ENCODE measurements at places on chromosomes 1 and 21.
A peak's percentile ranks its signal among the peaks of the same experiment; 100 is the strongest.

GRCh38 chr1:92274939-92275338, 23.8 kb downstream of the GLMN start:
- no peak for DNase-seq

DNA sequence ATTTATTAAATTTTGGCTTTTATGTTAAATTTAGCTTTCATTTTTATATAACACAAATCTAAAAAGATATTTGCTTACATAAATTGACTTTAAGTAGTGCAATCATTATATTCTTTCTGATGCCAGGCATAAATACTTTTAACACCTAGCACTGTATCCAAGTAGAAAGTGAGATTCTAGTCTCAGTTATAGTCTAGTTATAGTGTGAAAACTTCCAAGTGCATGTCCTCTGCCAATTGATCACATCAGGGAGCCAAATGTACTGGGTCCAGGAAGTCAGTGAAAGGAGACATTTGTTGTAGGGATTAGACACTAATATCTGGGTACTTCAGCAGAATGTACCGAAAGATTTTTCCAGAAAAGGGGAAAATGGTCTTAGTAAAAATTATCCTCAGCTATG, 290.7 kb upstream of the ZRANB2 start:
- DNase-seq, result no peak

DNA sequence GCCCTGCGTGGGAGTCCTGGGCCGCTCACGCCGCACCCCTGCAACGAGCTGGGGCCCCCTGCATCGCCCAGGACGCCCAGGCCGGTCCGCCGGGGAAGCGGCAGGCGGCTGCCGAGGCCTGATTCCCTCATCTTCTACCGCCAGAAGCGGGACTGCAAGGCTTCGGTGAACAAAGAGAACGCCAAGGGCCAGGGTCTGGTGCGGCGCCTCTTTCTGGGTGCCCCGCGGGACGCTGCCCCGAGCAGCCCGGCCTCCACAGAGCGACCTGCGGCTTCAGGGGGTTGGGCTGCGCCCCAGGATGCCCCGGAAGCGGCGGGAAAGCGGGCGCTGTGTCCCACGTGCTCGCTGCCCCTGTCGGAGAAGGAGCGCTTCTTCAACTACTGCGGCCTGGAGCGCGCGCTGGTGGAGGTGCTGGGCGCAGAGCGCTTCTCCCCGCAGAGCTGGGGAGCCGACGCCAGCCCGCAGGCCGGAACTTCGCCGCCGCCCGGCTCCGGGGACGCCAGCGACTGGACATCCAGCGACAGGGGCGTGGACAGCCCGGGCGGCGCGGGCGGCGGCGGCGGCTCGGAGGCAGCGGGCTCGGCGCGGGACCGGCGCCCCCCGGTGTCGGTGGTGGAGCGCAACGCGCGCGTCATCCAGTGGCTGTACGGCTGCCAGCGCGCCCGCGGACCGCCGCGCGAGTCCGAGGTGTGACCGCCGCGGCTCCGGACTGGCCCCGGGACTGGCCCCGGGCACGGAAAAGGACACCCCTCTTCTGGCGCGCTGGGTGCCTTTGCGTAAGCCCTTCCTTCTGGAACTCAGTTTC, 2.7 kb downstream of the FAM110D start:
- DNase-seq, result no peak

DNA sequence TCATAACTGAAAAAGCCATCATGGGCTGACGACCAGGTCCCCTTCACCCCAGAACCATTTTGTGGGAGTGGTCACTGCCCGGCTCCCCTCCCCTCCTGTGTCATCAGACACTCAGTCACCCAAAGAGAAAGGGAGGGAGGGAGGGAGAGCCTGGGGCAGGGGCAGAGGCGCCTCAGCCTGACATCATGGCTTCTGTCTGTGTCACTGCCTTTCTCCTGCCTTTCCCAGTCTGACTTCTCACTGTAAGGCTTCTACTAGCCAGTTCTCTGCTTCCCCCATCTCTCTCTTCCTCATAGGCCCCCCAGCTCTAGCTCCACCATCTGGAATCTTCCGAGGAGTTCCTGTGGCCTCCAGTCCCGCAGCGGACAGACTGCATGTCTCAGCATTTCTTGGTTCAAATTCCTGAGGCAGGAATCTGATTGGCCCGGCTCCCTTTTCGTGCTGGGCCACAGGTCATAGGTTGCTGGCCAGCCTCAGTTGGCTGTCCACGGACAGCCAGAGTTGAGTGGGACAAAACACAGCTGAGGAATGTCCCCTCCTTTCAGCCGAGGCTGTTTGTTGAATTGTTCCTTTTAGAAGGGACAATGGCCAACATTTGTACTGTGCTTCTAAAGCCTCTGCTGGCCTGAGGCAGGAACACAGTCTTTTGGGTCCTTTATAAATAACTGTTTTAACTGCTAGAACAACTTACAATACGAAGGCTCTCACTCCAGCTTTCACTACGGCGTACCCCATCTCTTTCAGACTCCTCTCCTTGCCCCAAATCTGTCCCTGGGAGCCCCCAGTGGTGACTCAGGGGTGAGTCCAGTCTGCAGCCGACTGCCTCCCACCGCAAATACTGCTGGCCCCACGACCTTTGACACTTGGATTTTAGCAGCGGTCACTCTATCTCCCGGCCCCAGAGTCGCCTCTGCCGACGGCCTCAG, 18.7 kb upstream of the KANK4 start:
- no peak for DNase-seq

DNA sequence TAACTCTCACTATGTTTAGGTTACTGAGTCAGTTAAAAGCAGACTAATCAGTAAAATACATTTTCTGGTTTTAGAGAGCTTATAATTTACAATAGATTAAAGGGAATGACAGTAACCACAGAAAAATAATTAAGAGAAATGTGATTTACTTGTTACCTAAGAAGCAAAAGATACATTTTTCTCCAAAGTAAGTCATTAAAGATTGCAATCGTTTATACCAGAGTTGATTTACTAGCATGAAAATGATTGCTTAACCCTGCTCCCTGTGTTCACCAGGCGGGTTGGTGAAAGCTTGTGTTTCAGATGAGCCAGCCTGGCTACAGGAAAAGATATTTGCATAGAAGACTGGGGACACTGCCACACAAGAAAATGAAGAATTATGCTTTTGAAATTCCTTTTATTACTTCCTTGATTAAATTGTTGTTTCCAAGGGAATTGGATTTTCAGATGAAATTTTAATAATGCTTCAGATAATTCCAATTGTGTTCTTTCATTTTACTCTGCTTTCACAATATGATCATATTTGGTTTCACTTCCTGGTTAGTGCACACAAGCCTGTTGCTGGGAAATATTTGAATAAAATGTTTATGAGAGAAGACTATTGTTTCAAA, 27.9 kb downstream of the LRRC8B start:
- DNase-seq, result no peak

GRCh38 chr21:34227386-34227852, 136.4 kb upstream of the KCNE2 start:
- no peak for DNase-seq

- DNase-seq, result no peak
Observed at GRCh38 chr1:29803486-29803885, 567.2 kb downstream of the PTPRU start.

DNA sequence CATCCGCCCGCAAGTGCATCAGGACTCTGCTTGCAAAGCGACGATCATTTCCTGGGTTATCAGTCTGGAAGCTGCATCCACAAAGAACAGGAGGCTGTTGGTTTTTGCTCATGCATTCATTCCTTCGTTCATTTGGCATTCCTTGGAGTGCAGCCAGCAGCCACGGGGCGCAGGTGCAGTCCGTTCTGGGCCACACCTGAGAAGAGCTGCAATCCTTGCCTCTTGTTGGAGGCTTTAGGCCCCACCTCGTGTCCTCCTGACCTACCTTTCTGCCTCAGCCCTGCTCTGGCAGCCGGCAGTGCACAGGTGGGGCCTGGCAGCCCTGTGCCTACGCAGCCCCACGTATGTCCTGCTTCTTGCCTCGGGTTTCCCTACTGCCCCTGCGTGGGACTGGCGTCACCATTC, 19.6 kb upstream of the C2CD2 start:
- peak; percentile 8 for DNase-seq

- DNase-seq, result peak; percentile 69
Observed at GRCh38 chr21:17925899-17926298, 106.7 kb upstream of the C21orf91 start.

- DNase-seq, result no peak
Observed at GRCh38 chr1:214384373-214385079, 103.6 kb downstream of the SMYD2 start.

GRCh38 chr1:69483246-69483645, 84.5 kb upstream of the LRRC7 start:
- no peak for DNase-seq

DNA sequence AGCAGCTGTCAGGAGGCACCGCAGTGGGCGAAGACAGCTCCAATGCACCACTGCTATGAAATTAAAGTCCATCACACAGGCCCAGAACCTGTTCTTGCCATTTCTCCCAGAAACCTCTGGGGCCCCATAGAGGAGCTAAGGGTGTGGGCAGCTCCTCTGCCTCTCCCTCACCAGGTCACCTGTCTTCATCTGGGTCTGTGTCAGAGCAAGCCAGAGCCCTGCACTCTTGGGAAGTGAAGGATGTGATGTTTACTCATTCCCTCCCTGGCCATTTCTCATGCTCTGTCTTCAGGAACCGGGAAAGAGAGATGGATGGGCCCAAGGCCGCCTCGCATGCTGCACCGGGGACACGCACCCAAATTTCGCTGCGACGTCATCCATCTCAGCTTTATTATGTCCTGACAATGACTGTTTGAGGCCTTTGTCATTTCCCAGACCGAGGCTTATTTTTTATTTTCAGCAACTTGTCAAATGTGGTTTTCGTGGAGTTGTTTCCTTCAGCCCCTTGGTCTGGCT, 216.1 kb downstream of the NPHP4 start:
- DNase-seq, result no peak

DNA sequence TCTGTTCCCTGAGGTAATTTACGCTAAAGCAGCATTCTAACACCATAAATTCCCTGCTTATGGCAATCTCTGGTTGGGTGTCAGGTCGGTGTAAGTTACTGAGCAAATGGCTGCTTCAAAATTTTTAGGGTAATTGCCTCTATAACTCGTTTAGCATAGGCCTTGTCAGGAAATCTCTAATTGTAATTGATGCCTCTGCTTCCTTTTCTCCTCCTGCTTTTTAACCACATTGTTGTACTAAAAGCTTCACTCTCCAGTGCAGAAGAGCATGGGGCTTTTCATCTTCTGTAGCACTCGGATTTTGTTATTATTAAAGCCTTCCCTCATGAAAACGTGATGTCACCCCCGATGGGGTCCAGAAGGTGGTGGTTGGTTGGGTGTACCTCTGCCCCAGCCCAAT, 141.6 kb upstream of the NBPF11 start:
- DNase-seq, result no peak

- DNase-seq, result peak; percentile 83
Observed at GRCh38 chr1:25858906-25859789, at the start of gene AUNIP. AUNIP (minus strand) TSS chr1:25859457; CDS start chr1:25859357, 100 bp downstream.

- DNase-seq, result no peak
Observed at GRCh38 chr21:28705616-28706015, 287.1 kb downstream of the LTN1 start.

DNA sequence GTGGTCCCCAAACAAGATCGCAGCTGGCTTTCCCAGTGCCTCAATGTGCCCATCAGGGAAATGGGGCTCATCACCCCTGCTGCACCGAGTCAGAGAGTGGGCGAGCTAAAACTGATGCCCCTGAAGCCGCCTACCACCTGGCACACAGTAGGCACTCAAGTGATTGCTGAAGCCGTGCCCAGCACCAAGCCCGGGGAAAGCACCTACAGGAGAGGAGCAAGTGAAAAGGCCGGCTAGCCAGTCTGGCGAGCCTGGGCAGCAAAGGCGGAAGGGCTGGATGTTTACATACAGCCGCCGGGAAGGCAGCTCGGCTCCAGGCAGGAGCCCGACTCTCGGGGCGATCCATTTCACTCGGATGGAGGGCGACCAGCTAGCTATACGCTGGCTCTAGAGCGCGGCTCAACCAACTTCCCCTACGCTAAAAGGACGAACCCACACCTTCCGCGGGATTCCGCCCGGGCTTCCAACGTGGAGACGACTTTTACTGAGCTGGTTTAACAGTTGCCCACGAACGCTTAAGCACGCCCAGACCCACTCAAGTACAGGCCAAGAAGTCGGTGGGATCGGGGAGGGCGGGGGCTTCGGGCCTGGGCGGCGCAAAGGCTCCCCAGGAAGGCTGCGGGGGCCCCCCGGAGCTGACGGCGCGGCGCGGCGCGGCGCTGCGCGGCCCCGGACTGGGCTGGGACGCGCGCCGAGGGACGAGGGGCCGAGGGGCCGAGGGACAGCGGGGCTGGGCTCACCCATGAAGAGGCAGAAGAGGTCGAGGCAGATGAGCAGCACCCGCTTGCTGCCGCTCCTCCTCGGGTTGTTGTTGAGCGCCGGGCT, 1.0 kb downstream of the PLPP3 start:
- peak; percentile 56 for DNase-seq

GRCh38 chr1:214066936-214067335, 79.2 kb downstream of the PROX1 start:
- peak; percentile 94 for DNase-seq

- DNase-seq, result no peak
Observed at GRCh38 chr1:66571789-66572188, 37.8 kb downstream of the SGIP1 start.

DNA sequence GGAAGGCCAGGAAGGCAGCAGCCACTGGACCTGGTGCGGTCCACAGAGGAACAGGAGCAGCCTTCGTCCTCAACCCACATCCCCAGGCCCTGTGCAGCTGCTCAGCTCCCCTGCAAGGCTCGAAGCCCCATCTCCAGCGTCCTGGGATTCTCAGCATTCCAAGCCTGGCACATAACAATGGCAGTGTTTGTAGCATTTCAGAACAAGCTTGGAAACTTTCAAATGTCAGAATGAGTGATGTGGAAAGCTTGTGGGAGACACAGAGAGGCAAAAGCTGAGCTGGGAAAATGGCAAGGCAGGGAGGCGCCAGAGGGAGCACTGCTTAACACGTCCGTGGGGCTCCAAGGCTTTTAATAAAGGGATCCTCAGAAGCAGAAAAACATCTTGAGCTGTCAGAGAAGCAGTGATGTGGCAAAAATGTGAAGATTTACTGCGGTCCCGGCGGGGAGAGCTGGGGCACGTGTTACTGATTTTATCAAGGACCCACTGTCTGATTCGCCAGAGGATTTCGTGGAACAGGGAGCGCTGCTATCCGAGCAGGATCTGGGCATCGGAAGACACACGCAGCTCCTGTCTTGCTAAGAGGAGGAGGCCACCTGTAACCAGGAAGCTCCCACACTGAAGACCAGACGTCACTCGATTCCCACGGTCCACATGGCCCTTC, 38.1 kb downstream of the TOMM20 start:
- DNase-seq, result peak; percentile 95

GRCh38 chr1:201400852-201401230, 1.7 kb upstream of the LAD1 start:
- DNase-seq, result no peak

GRCh38 chr1:117708323-117709248, 102.7 kb downstream of the TENT5C start:
- no peak for DNase-seq

Data from NCI-H2171 treated with DMSO at 0.1 percent for 48 hours (cell line).